ENCODE measurements at places on chromosomes 11 and 22.

DNA sequence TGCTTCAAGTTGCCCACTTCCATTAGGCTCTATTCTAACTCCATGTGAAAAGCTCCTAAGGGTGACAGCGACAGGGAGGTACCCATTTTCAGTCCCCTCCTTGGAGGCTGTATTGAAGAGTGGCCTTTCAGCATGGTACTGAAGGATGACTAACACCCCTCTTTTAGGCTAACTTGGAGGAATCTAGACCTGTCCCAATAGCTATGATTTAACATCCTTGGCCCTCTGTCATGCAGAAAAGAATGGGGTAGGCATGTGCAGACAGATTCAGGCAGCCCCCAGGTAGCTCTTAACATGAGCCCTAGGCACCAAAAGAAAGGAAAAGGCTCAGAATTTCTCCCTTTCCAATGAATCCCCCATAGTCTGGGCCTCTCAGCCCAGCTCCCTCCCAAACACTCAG, 89.3 kb upstream of the AMOTL1 start:
- no peaks in the 10 kb centered on the region for H3K36me3 ChIP-seq
- H3K27ac ChIP-seq = no peak overlapping the region
- H3K4me1 ChIP-seq = no peaks in the 10 kb centered on the region

- no peaks in the 10 kb centered on the region for H3K4me1 ChIP-seq
- no peaks in the 10 kb centered on the region for H3K27me3 ChIP-seq
- no peak overlapping the region for H3K27ac ChIP-seq
- no peaks in the 10 kb centered on the region for H3K36me3 ChIP-seq
Observed at GRCh38 chr11:69466039-69466438, 15.4 kb upstream of the LINC01488 start.

- no peak for DNase-seq
- no peak overlapping the region for H3K27ac ChIP-seq
- H3K4me1 ChIP-seq = no peaks in the 10 kb centered on the region
- no peaks in the 10 kb centered on the region for H3K27me3 ChIP-seq
- H3K4me3 ChIP-seq = no peak overlapping the region
Observed at GRCh38 chr11:23644443-23644842, 784.2 kb upstream of the CCDC179 start.

DNA sequence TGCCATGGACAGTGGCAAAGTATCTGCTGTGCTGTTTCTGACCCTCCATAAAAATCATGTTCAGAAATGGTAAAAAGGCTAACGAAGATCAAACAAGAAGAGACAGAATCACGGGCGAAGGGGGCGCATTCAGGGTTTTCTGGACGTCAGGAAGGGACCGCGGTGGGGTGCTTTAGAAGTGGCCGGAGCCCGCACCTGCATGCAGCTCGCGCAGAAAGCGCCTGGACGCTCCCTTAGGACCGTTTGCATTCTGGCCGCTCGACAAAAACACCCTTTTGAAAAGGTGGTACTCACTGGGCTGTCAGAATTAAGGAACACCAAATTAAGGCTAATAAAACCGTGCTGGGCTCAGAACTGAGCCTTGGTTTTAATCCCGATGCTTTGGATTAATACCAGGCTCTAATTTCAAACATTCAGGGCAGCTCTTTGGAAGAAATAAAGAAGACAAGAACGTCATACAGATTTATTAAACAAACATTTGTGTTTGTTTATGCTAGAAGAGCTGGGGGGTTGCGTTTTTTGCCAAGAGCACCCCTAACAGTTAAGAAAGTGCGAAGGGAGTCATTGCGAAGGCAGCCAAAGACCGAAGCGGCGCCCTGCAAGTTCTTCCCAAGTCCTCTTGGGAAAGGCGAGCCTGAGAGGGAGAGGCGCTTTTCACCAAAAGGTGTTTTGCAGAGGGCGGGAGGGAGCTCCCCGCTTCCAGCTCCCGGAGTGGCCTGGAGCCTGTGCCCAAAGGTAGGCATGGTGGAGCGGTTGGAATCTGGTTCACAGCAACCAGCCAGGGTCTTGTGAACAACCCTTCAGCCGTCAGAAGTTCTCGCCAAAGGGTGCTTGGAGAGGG, 47.7 kb upstream of the DBX1 start:
- H3K4me1 ChIP-seq = no peaks in the 10 kb centered on the region
- H3K27ac ChIP-seq = no peak overlapping the region
- peaks cover 48% of the 10 kb centered on the region for H3K27me3 ChIP-seq
- DNase-seq = no peak

DNA sequence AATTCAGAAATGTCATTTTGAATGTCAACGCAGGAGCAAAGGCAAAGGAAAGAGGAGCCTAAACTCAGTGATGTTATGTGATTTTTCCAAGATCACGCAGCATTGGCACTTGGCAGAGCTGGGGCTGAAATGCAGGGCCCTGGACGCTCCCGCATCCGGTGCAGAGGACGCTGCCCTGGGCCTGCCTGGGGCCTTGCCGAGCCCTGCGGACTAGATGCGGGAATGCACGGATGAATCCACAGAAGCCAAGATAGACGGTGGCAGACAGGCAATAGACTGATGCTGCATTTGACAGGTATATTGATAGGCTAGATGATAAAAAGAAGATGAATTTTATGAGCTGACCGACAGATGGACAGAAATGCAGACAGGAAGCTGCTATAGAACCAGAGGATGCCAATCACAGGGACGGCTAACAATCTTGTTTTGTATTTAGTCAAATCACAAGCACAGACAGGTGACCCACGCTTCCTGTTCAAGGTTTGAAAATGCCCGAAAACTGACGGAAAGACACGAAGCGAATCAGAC, 696 bp upstream of the MARK2 start:
- H3K4me3 ChIP-seq = peak overlapping the region; percentile 78
- H3K27me3 ChIP-seq = no peaks in the 10 kb centered on the region
- peaks cover 44% of the 10 kb centered on the region for H3K4me1 ChIP-seq

- peaks cover 8% of the 10 kb centered on the region for H3K27me3 ChIP-seq
- H3K4me1 ChIP-seq = no peaks in the 10 kb centered on the region
- H3K36me3 ChIP-seq = no peaks in the 10 kb centered on the region
- H3K4me3 ChIP-seq = no peak overlapping the region
- DNase-seq = no peak
Observed at GRCh38 chr11:119921571-119921970, 192.6 kb upstream of the NECTIN1 start.

- peaks cover 2% of the 10 kb centered on the region for H3K27me3 ChIP-seq
- no peak overlapping the region for H3K4me3 ChIP-seq
- no peaks in the 10 kb centered on the region for H3K4me1 ChIP-seq
- DNase-seq = no peak
- H3K36me3 ChIP-seq = no peaks in the 10 kb centered on the region
Observed at GRCh38 chr11:9905501-9905951, 241.6 kb downstream of the SWAP70 start.

GRCh38 chr11:116702772-116703385, 69.9 kb downstream of the BUD13 start:
- no peak overlapping the region for H3K4me3 ChIP-seq
- H3K36me3 ChIP-seq = no peaks in the 10 kb centered on the region
- no peak for DNase-seq
- H3K27ac ChIP-seq = no peak overlapping the region
- H3K27me3 ChIP-seq = peaks cover 13% of the 10 kb centered on the region

GRCh38 chr11:121580154-121580553, 127.4 kb upstream of the SORL1-AS1 start:
- peaks cover 85% of the 10 kb centered on the region for H3K36me3 ChIP-seq
- no peak overlapping the region for H3K27ac ChIP-seq
- H3K4me1 ChIP-seq = peaks cover 33% of the 10 kb centered on the region
- H3K27me3 ChIP-seq = no peaks in the 10 kb centered on the region

GRCh38 chr11:134346976-134347350, 15.2 kb downstream of the GLB1L2 start:
- peaks cover 2% of the 10 kb centered on the region for H3K27me3 ChIP-seq
- H3K27ac ChIP-seq = no peak overlapping the region
- H3K4me3 ChIP-seq = no peak overlapping the region
- H3K4me1 ChIP-seq = peaks cover 13% of the 10 kb centered on the region
- no peaks in the 10 kb centered on the region for H3K36me3 ChIP-seq

GRCh38 chr22:49997251-49997599, 15.3 kb downstream of the IL17REL start:
- H3K4me1 ChIP-seq = peaks cover 3% of the 10 kb centered on the region
- no peak overlapping the region for H3K4me3 ChIP-seq
- no peaks in the 10 kb centered on the region for H3K27me3 ChIP-seq
- H3K27ac ChIP-seq = no peak overlapping the region
- DNase-seq = no peak

- H3K4me1 ChIP-seq = peaks cover 59% of the 10 kb centered on the region
- H3K36me3 ChIP-seq = no peaks in the 10 kb centered on the region
- H3K27ac ChIP-seq = peak overlapping the region; percentile 96
- no peak for DNase-seq
- H3K27me3 ChIP-seq = no peaks in the 10 kb centered on the region
Observed at GRCh38 chr11:117818041-117818873, 6.3 kb downstream of the FXYD2 start.

GRCh38 chr11:33234397-33235190, 22.6 kb upstream of the HIPK3 start:
- H3K4me1 ChIP-seq = no peaks in the 10 kb centered on the region
- peaks cover 2% of the 10 kb centered on the region for H3K27me3 ChIP-seq
- no peak for DNase-seq
- H3K36me3 ChIP-seq = no peaks in the 10 kb centered on the region
- no peak overlapping the region for H3K4me3 ChIP-seq

DNA sequence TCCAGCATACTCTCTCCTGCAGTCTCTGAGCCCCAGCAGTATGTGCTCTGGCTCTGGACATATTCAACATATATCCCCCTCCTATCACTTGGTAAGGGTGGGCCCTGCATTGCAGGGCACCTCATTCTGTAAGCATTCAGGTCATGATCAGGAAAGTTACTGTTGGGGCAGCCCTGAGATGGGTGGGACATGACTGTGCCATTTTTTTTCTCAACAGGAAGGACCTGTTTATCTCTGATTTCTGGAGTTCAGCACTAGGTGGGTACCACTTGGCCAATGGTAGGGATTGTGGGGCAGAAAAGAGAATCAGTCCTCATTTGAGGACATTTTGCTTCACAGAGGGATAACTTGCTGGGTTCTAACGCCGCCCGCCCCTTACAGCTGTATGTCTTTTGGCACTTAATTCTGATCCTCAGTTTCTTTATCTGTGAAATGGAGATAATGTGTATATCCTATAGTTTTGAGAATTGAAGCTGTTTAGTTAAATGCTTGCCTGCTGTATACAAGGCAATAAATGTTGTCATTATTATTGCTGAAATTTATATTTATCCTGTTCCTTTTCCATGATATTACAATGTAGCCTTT, 2.2 kb downstream of the SRRD start:
- H3K27ac ChIP-seq = no peak overlapping the region
- no peak for DNase-seq
- H3K4me3 ChIP-seq = peak overlapping the region; percentile 58
- peaks cover 43% of the 10 kb centered on the region for H3K36me3 ChIP-seq

- no peak for DNase-seq
- H3K27me3 ChIP-seq = no peaks in the 10 kb centered on the region
- H3K36me3 ChIP-seq = no peaks in the 10 kb centered on the region
- H3K4me1 ChIP-seq = peaks cover 10% of the 10 kb centered on the region
- no peak overlapping the region for H3K4me3 ChIP-seq
- no peak overlapping the region for H3K27ac ChIP-seq
Observed at GRCh38 chr11:95996621-95997235, 72.8 kb upstream of the MTMR2 start.

DNA sequence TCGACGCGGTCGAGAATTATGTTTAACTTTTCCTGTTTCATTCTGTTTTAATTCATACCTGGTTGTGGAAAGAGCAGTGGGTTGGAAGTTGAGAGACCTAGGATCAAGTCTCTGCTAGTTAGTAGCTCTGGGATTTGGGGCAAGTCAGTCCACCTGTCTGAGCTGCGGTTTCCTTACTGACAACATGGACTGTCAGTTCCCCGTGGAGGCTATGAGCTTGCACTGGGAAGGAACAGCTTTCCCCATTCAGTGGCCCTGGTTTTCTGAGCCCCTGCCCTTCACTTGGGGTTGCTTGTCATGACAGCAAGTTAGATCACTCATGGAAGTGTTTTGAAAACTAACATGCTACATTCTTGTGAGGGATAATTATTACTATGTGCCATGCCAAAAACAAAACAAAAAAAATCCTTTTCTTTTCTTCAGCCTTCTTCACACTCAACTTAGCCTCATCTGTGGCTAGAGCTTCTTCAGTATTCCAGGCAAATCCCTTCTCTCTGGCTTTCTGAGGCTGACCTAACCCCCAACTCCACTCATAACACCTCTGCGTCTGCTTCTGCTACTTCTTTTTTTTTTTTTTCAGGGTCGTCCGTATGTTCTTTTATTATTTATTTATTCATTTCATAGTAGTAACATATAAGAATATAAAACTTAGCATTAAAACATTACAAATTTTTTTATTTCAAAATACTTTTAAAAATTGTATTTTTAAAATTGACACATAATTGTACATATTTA, 43.0 kb upstream of the ZBED5 start:
- no peak overlapping the region for H3K4me3 ChIP-seq
- H3K27me3 ChIP-seq = no peaks in the 10 kb centered on the region
- H3K4me1 ChIP-seq = peaks cover 22% of the 10 kb centered on the region
- peak overlapping the region; percentile 84 for H3K27ac ChIP-seq
- DNase-seq = no peak
- H3K36me3 ChIP-seq = no peaks in the 10 kb centered on the region

DNA sequence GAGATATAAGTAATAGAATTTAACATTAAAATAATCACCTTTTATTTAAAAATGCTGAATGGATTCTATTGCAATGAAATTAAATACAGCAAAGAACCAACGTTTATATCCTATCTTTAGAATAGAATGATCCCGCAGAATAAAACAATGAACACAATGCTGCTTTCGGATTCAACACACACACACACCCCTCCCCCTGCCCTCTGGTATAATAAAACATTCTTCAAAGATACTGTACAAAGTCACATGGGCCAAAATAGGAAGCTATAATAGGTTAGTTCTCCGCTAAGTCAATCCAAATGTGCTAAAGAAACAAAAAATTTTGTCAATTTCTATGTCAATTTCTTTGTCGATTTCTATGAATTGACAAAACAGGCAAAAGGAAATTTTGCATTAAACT, 47.1 kb downstream of the TMEM123 start:
- peaks cover 47% of the 10 kb centered on the region for H3K4me1 ChIP-seq
- H3K36me3 ChIP-seq = peaks cover 69% of the 10 kb centered on the region
- no peaks in the 10 kb centered on the region for H3K27me3 ChIP-seq
- DNase-seq = no peak
- H3K27ac ChIP-seq = no peak overlapping the region

DNA sequence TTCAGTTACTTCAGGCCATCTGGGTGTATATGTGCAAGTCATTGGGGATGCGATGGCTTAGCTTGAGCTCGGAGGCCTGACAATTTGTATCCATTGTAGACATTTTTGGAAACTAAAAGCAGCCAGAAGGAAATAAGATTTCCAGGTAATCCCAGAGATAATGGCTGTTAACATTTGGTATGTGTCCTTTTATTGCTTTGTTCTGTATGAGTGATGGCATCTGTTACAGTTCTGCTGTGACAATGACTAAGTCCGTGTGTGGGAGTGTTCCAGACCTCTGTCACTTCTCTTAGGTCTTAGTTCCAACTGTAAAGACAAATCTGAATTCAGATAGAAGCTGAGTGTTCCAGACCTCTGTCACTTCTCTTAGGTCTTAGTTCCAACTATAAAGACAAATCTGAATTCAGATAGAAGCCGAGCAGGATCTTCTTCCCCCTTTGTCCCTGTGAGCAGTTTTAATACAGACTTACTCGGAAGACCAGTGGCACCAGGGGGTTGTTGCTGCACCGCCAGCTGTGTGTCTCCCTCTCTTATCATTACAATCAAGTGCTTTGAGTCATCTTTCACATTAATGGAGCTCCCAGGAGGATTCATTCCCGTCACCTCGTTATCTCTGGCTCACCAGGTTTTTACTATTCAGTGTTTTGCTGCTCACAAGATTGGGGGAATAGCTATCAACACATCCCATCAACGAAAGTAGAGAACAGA, 190.9 kb upstream of the SORL1-AS1 start:
- DNase-seq = no peak
- no peaks in the 10 kb centered on the region for H3K4me1 ChIP-seq
- no peak overlapping the region for H3K27ac ChIP-seq
- peaks cover 11% of the 10 kb centered on the region for H3K27me3 ChIP-seq
- H3K4me3 ChIP-seq = no peak overlapping the region
